ENCODE measurements at places on chromosomes 6 and 20.

- DNase-seq, result no peak
Observed at GRCh38 chr6:92848459-92848858, 570.9 kb downstream of the EPHA7 start.

DNA sequence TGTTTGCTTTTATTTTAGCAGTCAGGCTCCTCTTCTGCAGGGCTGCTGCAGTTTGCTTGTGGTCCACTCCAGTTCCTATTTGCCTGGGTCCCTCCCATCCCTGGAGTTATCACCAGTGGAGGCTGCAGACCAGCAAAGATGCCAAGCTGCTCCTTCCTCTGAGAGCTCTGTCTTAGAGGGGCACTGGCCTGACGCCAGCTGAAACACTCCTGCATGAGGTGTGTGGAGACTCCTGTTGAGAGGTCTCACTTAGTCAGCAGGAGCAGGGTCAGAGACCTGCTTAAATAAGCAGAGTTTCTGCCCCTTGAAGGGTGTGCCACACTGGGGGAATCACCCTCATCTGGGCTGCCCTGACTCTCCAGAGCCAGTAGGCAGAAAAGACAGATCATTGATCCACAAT lies 16.2 kb upstream of the WFDC8 start:
- DNase-seq, result no peak

GRCh38 chr6:161379834-161380582 lies 106.1 kb upstream of the AGPAT4 start:
- no peak for DNase-seq

DNA sequence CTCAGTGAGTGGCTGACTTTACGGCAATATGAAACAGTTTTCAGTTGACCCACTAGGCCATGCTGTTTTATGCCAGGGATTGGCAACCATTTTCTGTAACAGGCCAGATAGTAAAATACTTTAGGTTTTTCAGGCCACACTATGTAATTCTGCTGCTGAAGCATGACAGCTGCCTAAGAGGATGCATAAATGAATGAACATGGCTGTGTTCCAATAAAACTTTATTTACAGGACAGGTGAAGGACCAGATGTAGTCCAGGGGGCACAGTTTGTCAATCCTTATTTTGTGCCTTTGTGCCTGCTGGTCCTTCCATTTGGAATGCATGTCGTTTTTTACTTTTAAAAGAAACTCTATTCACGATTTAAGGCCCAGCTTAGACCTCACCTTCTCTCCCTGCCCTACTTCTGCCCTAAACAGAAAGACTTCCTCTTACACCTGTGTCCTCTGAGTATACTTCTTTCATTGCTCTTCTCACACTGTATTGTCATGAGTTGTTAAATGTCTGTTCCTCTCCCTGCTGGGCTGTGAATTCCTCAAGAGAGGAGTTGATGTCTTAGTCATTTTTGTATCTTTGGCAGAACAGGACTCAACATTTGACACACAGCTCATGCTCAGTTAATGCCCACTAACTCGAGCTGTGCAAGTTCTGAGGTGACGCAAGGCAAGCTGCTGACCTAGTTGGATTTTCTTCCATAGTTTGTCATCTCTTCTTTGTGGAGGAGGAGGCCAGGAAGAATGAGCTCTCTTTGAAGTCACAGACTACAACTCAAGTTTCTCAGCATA lies 90.1 kb upstream of the MAP7 start:
- no peak for DNase-seq

GRCh38 chr6:72746276-72746675 lies 124.4 kb downstream of the KCNQ5 start:
- DNase-seq, result no peak

- no peak for DNase-seq
Observed at GRCh38 chr20:3786126-3786484, 435 bp downstream of the CENPB start.

GRCh38 chr6:166592821-166593220 lies 6.3 kb upstream of the RAMACL start:
- no peak for DNase-seq

DNA sequence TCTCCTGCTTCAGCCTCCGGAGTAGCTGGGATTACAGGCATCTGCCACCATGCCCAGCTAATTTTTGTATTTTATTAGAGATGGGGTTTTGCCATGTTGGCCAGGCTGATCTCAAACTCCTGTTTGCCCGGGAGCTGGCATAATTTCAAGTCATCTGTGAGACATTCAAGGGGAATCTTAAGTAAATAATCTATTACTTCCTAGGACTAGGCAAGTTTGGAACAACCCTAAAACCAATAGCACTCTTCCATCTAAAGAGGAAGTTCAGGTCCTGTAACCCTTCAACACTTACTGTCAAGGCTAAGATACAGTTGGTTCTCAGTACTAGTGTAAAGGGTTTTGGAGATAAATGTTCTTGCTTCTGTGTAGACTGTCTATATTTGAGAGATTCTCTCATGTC lies 267.8 kb upstream of the IRAK1BP1 start:
- no peak for DNase-seq

DNA sequence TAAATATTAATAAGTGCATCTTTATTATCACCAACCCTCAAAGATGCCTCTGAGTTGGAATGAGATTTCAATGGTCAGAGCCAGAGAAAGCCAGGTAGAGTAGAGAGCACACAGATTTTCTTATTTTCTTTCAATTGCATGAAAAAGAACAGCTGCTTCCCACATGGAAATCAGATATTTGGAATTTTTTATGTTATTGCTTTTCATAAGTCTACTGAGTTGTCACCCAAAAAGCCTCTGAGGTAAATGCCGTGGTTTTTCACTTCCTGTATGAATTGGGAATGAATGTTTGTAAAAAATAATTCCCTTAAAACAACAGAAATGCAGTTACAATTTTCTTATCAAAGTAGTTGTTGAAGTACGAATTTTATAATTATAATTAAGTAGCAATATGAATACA lies 563.1 kb downstream of the RFPL4B start:
- DNase-seq, result no peak

DNA sequence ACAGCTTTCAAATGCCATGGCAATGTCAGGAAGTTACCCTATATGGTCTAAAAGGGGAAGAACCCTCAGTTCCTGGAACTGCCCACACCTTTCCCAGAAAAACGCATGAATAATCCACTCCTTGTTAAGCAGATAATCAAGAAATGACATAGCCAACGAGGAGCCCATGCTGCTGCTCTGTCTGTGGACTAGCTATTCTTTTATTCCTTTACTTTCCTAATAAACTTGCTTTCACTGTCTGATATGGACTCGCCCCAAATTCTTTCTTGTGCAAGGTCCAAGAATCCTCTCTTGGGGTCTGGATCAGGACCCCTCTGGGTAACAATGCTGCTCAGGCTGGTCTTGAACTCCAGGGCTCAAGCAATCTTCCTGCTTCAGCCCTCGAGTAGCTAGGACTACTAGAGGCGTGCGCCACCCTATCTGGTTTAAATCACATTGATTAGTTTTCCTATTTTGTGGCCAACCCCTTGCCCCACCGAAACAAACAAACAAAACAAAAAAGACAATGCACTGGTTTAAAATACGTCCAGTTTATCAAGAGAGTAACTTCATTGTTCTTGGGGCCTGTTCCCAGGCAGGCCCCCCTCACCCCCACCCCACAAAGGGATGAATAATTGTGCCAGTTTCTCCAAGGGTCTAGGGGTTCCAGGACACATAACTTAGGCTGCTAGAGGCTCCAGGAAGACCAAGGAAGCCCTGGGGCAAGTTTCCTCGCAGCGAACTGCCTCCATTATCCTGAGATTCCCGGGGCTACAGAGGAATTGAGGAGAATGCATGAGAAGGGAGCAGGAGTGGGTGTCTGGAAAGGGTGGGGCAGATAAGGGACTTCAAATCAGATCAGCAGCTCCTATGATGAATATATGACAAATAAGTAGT lies 10.1 kb upstream of the AKAP12 start:
- DNase-seq, result peak; percentile 68

DNA sequence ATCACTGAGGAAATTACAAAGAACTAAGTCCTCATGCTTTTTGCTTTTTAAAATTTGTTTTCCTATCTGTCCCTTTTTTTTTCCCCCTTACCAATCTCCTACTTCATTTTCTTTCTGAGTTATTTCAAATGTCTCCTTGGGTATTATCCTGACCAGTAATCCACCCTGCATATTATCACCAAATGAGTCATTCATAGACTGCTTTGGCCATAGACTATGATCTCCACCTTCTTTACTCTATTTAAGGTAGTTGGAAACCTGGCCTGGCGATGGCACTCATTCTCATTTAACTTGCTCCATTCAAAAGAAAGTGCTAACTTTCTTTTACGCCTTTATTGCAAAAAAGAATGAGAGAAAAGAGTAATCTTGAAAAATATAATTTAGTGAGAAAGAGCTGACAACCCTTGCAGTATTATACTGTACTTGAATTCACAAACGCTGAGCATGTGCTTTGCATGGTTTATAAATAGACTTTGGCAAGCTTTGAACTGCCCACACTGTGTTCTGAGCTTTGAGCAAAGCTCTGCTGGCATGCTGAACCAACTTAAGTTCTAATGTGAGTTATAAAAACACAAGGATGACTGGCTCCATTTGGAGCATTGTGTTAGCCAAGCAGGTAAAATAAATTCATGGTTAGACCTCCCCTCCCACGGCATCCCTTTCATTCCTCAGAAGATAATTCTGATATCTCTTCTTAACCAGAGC lies 198.9 kb downstream of the NKAIN2 start:
- DNase-seq, result no peak

GRCh38 chr6:54681987-54682386 lies 164.6 kb upstream of the FAM83B start:
- DNase-seq, result no peak

GRCh38 chr6:64817525-64817924 lies 889.5 kb downstream of the EYS start:
- no peak for DNase-seq

GRCh38 chr6:2731281-2731909 lies 19.3 kb downstream of the MYLK4 start:
- no peak for DNase-seq

DNA sequence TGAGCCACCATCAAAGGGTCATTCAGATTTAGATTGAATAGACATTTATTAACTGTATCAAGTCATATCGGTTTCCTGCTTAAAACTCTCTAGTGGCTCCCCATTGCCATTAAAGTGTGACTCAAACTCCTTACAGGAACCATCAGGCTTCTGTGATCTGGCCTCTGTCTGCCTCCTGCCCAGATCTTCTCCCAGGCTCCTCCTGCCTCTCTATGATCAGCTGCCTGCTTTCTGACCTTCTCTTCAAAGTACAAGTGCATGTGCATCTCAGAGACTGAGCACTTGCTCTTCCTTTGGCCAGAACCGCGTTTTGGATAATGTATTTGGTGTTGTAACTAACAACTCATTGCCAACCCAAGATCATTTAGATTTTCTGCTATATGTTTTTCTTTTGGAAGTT lies 52.7 kb downstream of the IL20RA start:
- no peak for DNase-seq

DNA sequence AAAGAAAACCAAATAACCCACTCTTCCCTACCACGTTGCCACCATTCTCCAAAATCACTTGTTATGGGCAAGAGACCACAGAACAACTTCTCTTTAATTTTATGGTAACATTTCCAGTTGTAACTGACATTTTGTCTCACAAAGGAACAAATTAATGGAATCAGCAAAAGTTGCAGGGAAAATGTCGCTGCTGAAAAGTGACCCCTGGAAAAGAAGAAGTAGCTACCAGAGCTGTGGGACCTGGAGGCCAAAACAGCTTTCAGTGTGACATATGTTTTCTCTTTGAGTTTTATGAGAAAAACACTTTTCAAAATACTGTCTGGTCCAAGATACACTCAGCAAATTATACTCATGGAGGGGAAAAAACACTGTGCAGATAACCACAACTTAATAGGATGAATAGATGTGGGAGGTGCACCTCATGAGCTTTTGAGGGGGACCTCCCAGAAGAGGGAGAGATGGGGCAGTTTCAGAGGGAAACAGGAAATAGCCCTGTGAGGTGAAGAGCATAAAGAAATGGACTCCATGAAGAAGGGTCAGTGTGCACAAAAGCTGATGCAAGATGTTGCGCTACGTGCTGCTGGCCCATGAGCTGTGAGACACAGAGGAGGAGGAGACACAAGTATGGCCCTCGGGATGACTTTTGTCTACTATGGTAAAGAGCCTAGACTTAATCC lies 87.3 kb downstream of the DTNBP1 start:
- no peak for DNase-seq

GRCh38 chr6:35011096-35012041 lies 122.3 kb downstream of the ANKS1A start:
- DNase-seq, result no peak

DNA sequence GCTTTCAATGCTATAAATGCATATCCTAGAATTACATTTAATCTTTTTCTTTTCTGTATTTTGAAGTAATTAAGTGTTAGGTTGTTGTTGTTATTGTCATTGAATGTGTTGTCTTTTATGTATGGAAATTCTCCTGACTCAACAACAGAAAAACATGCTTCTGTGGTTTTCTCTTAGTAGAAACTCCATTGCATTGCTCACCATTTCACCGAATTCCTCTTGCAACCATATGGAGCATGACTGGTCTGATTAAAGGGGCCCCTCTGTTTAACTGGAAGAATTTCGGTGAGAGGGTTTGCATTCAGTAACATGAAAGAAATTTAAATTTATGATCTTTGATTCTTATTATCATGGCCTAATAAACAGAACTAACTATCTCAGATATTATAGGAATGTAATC lies 454.3 kb upstream of the JARID2 start:
- DNase-seq, result no peak

- DNase-seq, result no peak
Observed at GRCh38 chr6:7770111-7770510, 44.2 kb downstream of the BMP6 start.

GRCh38 chr6:11418290-11418905 lies 119.2 kb upstream of the TMEM170B start:
- DNase-seq, result no peak

DNA sequence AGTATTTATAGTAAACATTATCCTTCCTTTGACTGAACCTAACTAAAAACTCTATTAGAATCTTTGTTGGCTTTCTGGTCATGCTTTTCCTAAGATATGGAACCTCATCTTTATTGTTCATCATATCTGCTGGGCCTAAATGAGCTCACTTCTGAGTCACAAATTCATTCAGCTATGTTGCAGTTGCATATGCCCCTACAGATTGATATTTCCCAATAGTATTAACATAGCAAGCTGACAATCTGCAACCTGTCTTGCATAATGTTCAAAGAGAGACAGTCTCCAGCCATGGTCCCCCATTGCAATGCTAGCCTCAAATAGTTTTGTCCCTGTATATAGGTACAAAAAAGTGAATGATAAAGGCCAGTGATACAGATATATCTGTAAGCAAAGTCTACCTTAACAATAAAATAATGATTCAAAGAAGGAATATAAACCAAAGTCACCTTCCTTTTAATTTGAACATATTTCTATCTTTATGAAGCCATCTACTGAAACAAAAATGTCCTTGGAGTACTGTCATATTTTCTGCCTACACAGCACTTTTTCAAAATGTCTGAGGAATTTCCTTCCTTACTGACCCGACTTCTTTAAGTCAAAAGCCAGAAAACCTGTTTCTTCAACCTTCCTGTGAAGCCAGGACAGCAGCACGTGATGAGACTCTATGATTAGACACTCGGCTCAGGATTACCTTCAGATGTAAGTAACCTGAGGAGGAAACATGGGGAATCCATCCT lies 140.7 kb downstream of the UBE3D start:
- no peak for DNase-seq

- no peak for DNase-seq
Observed at GRCh38 chr6:131756039-131756438, 45.2 kb upstream of the CTAGE9 start.
